ENCODE measurements at places on chromosomes 1 and 21. TPM values are rescaled to one million over a fixed set of nuclear protein-coding genes. Genes with fewer than 3 reads are reported as not detected.

The CNR2 gene
- 0.23 TPM for polyA plus RNA-seq

The GSTM4 gene
- 23.6 TPM for polyA plus RNA-seq

The AHCYL1 gene
- polyA plus RNA-seq, result 58.4 TPM

The ATP13A2 gene
- polyA plus RNA-seq, result 19.9 TPM

The C8A gene
- 0.25 TPM for polyA plus RNA-seq

The RBM34 gene
- polyA plus RNA-seq, result 60.9 TPM

The TINAGL1 gene
- 43.8 TPM for polyA plus RNA-seq

The HSPB7 gene
- 32.0 TPM for polyA plus RNA-seq

The PLEKHN1 gene
- polyA plus RNA-seq, result 2.9 TPM

The GRIK1 gene
- polyA plus RNA-seq, result not detected

The SH3D21 gene
- 1.8 TPM for polyA plus RNA-seq

The MORC3 gene
- polyA plus RNA-seq, result 14.2 TPM

The FAM131C gene
- polyA plus RNA-seq, result not detected

The LCE2C gene
- not detected for polyA plus RNA-seq
